ENCODE measurements at places on chromosomes 1 and 21.

DNA sequence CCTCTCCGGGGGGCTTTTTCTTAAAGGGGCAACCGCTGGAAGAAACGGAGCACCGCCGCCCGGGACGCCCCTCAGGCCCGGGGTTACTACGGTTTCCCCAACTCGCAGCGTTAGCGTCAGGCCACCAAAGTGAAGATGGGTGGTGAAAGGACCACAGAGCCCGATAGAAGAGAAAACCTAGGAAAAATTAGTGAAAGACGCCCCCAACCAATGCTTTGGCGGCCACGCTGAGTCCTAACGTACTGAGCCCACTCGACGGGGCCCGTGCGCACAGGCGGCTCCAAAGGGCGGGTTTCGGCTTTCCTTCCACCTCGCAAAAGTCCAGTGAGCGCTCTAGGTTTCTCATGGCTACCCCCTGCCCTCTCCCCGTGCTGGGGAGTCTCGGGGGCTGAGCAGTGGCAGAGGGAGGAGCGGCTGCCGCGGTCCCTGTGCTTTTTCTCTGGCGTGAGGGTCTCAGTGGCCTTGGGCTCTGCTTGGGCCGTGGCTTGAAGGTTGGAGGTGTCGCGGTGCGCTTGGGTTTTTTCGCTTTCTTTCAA, 12.2 kb upstream of the SPEN start:
- DNase-seq = peak; percentile 95

GRCh38 chr1:172867216-172867818, 183.4 kb downstream of the TNFSF18 start:
- no peak for DNase-seq

DNA sequence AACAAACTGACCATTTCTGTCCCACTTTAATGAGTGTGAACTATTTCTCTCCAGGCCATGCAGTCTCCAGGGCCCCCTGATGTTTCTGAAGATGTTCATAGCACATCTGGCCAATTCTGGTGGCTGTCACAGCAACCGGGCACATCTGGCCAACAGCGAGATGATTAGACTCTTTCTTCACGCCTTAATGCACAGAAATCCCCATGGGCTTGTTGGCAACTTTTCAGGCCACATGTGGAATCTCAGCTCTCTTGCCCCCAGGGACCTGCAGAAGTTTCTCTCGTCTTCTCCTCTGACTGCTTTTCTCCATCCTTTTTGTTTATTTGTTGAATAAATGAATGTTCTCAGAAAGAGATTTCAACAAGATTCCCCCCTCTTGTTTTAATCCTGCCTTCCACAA, 71.2 kb upstream of the HMGB4 start:
- DNase-seq = no peak

GRCh38 chr1:167676916-167677848, 44.6 kb upstream of the MPZL1 start:
- no peak for DNase-seq

DNA sequence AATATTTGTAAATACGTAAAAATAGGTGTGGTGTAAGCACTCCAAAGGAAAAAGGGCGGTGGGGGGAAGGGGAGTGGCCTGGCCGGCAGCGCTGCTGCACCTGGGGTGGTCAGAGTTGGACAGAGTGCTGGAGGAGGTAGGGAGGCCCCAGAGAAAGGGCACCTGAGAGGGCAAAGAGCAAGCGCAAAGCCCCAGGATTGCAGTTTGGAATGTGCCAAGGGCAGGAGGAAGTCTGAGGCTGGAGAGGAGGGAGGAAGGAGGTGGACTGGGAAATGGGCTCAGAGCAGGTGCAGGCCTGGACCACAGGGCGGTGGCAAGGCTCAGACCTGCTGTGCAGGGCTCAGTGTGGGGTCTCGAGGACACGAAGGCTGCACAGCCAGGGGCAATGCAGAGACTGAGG, 30.6 kb downstream of the LDLRAP1 start:
- DNase-seq = no peak

GRCh38 chr1:3471356-3472087, 17.1 kb downstream of the ARHGEF16 start:
- DNase-seq = peak; percentile 59

- DNase-seq = no peak
Observed at GRCh38 chr1:165877940-165878556, 50.6 kb downstream of the UCK2 start.

DNA sequence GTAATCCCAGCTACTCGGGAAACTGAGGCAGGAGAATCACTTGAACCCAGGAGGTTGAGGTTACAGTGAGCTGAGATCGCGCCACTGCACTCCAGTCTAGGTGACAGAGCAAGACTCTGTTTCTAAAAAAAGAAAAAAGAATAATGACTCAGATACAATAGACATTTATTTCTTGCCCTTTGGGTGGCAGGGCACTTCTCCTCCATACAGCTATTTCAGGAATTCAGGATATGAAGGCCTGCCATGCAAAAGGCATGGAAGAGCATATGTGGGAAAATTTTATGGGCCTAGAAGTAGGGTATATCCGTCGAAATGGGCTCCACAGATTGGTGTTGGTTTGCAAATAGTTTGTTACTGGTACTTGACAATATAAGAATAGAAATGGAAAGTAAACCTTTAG, 20.2 kb upstream of the POGZ start:
- no peak for DNase-seq

DNA sequence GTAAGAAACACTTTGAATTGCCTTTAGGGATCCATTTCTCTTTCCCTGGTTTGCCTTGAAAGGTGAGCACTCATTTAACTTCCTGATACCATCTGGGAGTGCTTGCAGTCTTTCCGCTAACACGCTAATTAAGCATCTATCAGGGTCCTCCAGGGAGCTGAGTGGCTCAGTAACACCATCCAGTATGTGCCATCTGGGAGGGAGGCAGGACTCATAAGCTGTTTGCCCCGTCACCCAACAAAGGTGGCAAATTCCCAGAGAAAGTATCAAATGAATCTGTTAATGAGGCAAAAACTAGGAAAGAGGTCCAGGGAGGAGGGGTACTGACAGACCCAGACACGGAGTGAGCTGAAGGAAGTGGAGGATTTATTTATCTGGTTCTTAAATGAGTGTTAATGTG, 430.9 kb downstream of the HLX start:
- no peak for DNase-seq

DNA sequence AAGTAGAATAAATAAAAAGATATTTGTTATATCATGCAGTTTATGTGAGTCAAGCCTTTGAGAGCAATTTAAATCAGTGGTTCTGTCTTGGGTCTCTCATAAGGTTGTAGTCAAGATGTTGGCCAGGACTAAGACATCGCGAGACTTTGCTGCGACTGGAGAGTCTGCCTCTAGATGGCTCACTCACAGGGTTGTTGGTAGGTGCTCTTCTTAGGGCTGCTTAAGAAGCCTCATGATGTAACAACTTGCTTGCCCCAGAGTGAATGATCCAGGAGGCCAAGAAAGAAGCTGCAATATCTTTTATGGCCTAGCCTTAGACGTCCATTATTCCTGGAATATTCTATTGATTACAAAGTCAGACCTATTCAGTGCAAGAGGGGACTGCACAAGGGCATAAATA, 73.1 kb upstream of the CACHD1 start:
- DNase-seq = no peak

GRCh38 chr1:67843746-67844145, 10.5 kb upstream of the GNG12 start:
- no peak for DNase-seq

DNA sequence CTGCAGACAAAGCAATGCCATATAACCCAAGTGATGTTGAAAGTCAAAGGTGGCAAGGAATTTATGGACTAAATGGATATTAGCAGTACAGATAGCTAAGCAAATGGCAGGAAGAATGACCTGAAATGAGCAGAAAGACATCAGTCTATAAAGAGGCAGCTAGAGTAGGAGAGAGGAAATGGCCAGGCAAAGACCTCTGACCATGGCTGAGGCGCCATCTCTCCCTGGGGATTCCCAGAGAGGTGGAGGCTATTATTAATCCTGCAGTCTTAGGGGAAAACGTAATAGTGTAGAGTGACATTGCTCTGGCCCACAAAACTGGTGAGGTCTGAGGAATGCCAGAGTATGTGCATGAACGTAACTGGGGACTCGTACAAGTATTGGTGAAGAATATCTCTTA, 563.6 kb upstream of the PRMT6 start:
- no peak for DNase-seq

DNA sequence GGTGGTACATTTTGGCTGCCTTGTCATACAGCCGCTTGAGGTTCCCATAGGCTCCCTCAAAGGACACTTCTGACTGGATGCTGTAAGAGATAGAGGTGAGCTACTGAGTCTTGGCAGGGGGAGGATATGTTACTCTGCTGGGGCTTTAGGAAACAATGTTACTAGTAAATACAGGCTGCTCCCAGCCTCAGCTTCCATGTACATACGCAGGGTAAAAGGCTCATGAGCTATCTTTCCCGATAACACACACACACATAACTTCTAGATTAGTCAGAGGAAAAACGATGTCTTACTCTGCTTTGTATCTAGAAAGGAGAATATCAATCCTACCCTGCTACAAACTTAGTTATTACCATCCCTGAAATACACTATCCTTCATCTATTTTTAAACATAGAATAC, 14.3 kb downstream of the SMG5 start:
- DNase-seq = no peak

DNA sequence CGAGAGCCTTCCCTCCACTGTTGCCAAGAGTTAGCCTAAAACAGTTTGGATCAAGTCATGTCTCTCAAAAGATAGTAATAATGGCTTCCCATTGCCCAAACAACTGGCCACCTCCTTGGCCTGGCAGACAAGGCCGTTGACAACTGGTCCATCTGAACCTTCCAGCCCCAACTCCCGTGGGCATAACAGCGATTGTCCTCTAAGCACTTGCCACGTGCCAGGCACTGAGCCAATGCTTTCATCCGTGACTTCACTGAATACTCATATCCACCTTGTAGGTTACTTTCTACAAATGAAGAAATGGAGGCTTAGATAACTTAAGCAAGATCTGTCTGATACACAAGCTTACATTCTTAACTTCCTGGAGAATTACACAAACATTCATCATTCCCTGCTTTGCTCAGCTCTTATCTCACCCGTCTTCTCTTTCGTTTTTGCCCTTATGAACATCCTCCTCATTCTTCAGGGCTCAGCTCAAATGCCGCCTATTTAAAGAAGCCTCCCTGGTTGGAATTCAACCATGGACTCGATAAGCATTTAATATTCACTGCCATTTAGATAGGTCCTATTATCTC, 106.4 kb downstream of the KCND3 start:
- no peak for DNase-seq

GRCh38 chr1:165768513-165769394, at the start of gene TMCO1:
TSS of gene TMCO1 (minus strand) at chr1:165768868. CDS start at chr1:165768751, 117 bp downstream.
- peak; percentile 77 for DNase-seq

Data from right kidney (tissue), 9 donors.